ENCODE measurements at places on chromosomes 4 and X.
A peak's percentile ranks its signal among the peaks of the same experiment; 100 is the strongest.

DNA sequence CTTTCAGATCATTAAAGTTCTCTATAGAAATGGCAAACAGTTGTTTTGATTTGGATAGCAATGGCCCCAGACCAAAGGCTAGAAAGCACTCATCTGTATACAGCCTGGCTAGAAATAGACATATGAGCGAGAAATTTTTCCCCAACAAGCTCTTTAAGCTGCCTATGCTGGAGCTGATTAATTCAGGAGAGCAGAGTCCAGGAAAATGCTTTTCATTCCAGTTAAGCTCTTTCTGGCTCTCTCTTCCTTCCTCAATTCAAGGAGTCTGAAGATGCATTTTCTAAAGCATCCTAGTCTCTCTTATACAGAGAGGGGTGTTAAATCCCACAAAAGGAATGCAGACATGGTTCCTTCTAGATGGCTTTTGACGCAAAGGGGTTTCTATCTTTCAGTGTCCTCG is 141.7 kb upstream of the RAI2 start:
- no peak for DNase-seq
- H3K27me3 ChIP-seq = peaks cover 3% of the 10 kb centered on the region
- no peak overlapping the region for H3K27ac ChIP-seq
- no peak overlapping the region for H3K4me3 ChIP-seq

DNA sequence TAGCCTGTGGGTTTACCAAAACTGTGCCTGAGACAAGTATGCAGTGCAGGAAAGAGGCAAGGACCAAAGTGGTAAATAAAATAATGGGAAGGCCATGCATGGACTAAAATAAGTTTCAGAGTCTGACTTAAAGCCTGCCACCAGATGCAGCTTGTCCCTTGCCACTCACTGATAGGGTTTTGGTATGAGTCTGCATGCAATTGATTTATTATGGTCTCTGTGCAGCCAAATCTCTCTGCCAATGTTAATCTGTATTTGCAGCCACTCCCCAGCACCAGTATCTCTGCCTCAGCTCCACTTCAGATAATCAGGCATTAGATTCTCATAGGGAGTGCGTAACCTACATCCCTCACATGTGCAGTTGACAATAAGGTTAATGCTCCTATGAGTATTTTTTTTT is 5.5 kb upstream of the FGF2 start:
- peaks cover under 1% of the 10 kb centered on the region for H3K4me1 ChIP-seq
- DNase-seq = no peak
- H3K27me3 ChIP-seq = peaks cover 31% of the 10 kb centered on the region
- H3K4me3 ChIP-seq = no peak overlapping the region
- H3K36me3 ChIP-seq = no peaks in the 10 kb centered on the region
- no peak overlapping the region for H3K27ac ChIP-seq

- H3K4me3 ChIP-seq = no peak overlapping the region
- H3K27me3 ChIP-seq = no peaks in the 10 kb centered on the region
- no peaks in the 10 kb centered on the region for H3K36me3 ChIP-seq
- no peak overlapping the region for H3K27ac ChIP-seq
- DNase-seq = no peak
Observed at GRCh38 chrX:27309406-27309805, 153.7 kb downstream of the PPP4R3C start.

GRCh38 chrX:135340831-135341230 is 31.6 kb downstream of the ETDC start:
- peaks cover 40% of the 10 kb centered on the region for H3K36me3 ChIP-seq
- peaks cover 61% of the 10 kb centered on the region for H3K4me1 ChIP-seq
- no peaks in the 10 kb centered on the region for H3K27me3 ChIP-seq
- DNase-seq = no peak
- no peak overlapping the region for H3K27ac ChIP-seq

DNA sequence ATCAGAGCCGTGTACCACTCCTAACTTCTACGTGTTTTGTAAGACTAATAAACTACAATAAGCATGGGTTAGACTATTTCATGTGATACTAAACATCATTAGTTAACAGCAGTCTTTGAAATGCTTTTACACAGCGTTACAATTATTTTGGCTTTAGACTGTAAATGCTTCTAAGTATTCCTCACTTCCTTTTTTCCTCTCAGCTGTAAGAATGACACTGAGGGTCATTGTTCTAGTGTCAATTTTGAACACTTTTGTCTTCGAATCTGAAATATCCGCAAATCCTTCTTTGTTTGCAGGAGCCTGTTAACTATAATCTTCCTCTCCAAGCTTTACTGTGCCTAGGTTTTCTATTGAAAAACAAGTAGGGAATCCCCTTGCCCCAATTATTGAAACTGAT is 1.5 kb downstream of the ABCE1 start:
- DNase-seq = no peak
- peak overlapping the region; percentile 94 for H3K4me3 ChIP-seq
- H3K27me3 ChIP-seq = no peaks in the 10 kb centered on the region

- H3K4me1 ChIP-seq = no peaks in the 10 kb centered on the region
- DNase-seq = no peak
- no peak overlapping the region for H3K27ac ChIP-seq
- no peaks in the 10 kb centered on the region for H3K36me3 ChIP-seq
- H3K4me3 ChIP-seq = no peak overlapping the region
Observed at GRCh38 chrX:155841232-155841631, 39.9 kb upstream of the VAMP7 start.

DNA sequence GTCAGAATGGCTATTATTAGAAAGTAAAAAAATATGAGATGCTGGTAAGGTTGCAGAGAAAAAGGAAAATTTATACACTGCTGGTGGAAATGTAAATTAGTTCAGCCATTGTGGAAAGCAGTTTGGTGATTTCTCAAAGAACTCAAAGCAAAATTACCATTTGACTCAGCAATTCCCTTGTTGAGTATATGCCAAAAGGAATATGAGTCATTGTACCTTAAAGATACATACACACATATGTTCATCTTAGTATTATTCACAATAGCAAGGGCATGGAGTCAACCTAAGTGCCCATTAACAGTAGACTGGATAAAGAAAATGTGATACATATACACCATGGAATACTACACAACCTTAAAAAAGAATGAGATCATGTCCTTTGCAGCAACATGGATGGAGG is 148.2 kb downstream of the COMMD8 start:
- DNase-seq = no peak
- H3K36me3 ChIP-seq = no peaks in the 10 kb centered on the region
- no peak overlapping the region for H3K4me3 ChIP-seq
- no peak overlapping the region for H3K27ac ChIP-seq
- H3K4me1 ChIP-seq = no peaks in the 10 kb centered on the region

GRCh38 chr4:57109411-57109846 is 756 bp downstream of the IGFBP7 start:
- no peaks in the 10 kb centered on the region for H3K36me3 ChIP-seq
- peaks cover 13% of the 10 kb centered on the region for H3K4me1 ChIP-seq
- H3K27me3 ChIP-seq = peaks cover 78% of the 10 kb centered on the region
- H3K27ac ChIP-seq = no peak overlapping the region

- H3K4me3 ChIP-seq = no peak overlapping the region
- H3K27me3 ChIP-seq = no peaks in the 10 kb centered on the region
- H3K4me1 ChIP-seq = peaks cover 8% of the 10 kb centered on the region
- no peak overlapping the region for H3K27ac ChIP-seq
Observed at GRCh38 chr4:67587156-67587555, 28.6 kb downstream of the STAP1 start.

- no peaks in the 10 kb centered on the region for H3K36me3 ChIP-seq
- no peak overlapping the region for H3K27ac ChIP-seq
- H3K27me3 ChIP-seq = no peaks in the 10 kb centered on the region
- DNase-seq = no peak
Observed at GRCh38 chr4:128322986-128323385, 35.4 kb upstream of the PGRMC2 start.

GRCh38 chr4:47882228-47882627 is 32.2 kb downstream of the NFXL1 start:
- DNase-seq = no peak
- H3K4me1 ChIP-seq = no peaks in the 10 kb centered on the region
- H3K27me3 ChIP-seq = no peaks in the 10 kb centered on the region
- H3K27ac ChIP-seq = no peak overlapping the region

- no peak for DNase-seq
- no peak overlapping the region for H3K4me3 ChIP-seq
- no peaks in the 10 kb centered on the region for H3K36me3 ChIP-seq
- no peak overlapping the region for H3K27ac ChIP-seq
- peaks cover 29% of the 10 kb centered on the region for H3K27me3 ChIP-seq
Observed at GRCh38 chrX:56228914-56229313, 3.2 kb upstream of the KLF8 start.

DNA sequence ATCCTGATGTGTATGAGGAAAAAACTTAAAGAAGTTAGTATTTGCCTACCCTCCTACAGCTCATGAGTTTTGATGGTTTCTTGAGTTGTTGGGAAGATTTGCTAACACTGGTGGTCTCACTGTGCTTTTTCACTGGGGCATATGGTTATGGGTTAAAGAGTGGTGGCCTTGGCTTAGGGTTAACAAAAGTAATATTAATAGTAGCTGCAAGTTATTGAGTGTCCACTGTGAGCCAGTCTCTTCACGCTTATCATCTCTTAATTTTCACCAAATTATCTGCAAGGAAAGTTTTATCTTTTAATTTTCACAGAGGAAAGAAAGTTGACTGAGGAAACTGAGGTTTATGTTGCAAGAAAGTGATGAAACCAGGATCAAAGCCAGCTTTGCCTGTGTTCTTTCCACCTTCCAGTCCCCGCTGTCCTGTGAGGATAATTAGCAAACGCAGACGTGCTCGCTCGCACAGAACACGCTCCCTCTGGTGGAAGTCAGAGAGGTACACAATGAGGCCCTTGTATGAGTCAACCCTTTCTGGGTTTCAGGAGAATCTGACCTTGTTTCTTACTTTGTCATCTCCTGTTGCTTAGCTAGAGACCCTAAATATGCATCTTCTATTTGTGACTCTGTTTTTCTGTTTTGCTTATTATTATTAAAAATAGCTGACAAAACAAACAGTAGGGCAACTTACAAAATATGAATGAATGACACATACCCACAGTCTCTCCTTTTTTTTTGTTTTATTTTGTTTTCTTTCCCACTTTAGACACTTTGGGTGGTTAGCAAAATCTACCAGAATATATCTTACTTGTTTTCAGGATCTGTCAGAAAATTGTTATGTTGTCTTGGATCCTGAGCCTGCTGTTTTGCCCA is 94.3 kb downstream of the DDIT4L start:
- peaks cover 57% of the 10 kb centered on the region for H3K4me1 ChIP-seq
- peaks cover 3% of the 10 kb centered on the region for H3K27me3 ChIP-seq
- peak overlapping the region; percentile 67 for H3K27ac ChIP-seq

- peak overlapping the region; percentile 55 for H3K27ac ChIP-seq
- peaks cover 58% of the 10 kb centered on the region for H3K27me3 ChIP-seq
- no peak overlapping the region for H3K4me3 ChIP-seq
- H3K4me1 ChIP-seq = peaks cover 27% of the 10 kb centered on the region
- H3K36me3 ChIP-seq = no peaks in the 10 kb centered on the region
Observed at GRCh38 chrX:72121383-72121782, 10.3 kb downstream of the RTL5 start.

DNA sequence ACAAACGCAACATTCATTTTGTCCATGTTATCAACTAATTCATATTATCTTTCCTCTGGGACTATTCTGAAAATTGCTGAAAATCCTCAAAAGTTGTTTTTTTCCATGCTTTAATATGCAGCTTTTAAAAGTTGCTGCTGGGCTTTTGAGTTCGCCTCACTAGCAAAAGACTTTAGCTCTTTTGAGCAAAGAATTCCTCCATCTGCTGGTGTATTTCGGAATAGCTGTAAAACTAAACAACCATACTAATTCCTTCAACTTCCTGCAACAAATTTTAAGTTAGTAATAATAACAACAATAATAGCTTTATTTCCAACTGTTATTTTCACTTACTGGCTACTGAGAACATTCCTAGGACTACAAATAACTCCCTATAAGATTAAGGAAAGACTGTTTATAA is 124.5 kb upstream of the PLAC1 start:
- H3K4me3 ChIP-seq = no peak overlapping the region
- H3K4me1 ChIP-seq = no peaks in the 10 kb centered on the region
- H3K27ac ChIP-seq = no peak overlapping the region
- no peaks in the 10 kb centered on the region for H3K27me3 ChIP-seq
- H3K36me3 ChIP-seq = peaks cover 10% of the 10 kb centered on the region

- no peaks in the 10 kb centered on the region for H3K36me3 ChIP-seq
- H3K27ac ChIP-seq = no peak overlapping the region
- no peak for DNase-seq
- H3K27me3 ChIP-seq = no peaks in the 10 kb centered on the region
- no peak overlapping the region for H3K4me3 ChIP-seq
Observed at GRCh38 chr4:3827616-3828492, 61.7 kb downstream of the ADRA2C start.

DNA sequence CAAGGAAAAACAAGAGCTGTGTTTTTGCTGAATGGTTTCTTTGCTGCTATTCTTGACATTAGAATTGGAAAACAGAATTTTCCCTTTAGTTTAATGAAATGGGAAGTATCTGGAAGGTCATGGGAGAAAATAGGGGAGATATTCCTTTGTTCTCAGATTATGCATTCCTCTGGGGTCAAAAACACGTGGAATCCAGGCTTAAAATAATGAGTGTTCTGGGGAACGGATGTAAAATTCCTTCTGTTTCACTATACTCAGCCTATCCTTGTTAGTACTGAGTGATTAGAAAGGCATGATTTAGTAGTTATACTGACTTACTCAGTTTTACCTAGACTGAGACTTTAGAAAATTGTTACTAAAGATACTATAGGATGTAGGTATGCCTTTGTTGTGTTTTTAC is 107.3 kb downstream of the ARHGAP10 start:
- H3K27me3 ChIP-seq = no peaks in the 10 kb centered on the region
- no peak overlapping the region for H3K4me3 ChIP-seq
